Pericardium fibroblast (primary cell): ENCODE measurements at places on chromosomes 7 and 10. TPM values are rescaled to one million over a fixed set of nuclear protein-coding genes. Genes with fewer than 3 reads are reported as not detected.

C10orf88 gene
- total RNA-seq, result 3.7 and 9.5 TPM in 2 replicates

SLIT1 gene
- not detected in 2 replicates for total RNA-seq

AKR1B15 gene
- not detected in 2 replicates for total RNA-seq

GNAT3 gene
- not detected in 2 replicates for total RNA-seq

PPP1R17 gene
- total RNA-seq, result not detected in 2 replicates
